ENCODE measurements at places on chromosomes 1 and 21.

DNA sequence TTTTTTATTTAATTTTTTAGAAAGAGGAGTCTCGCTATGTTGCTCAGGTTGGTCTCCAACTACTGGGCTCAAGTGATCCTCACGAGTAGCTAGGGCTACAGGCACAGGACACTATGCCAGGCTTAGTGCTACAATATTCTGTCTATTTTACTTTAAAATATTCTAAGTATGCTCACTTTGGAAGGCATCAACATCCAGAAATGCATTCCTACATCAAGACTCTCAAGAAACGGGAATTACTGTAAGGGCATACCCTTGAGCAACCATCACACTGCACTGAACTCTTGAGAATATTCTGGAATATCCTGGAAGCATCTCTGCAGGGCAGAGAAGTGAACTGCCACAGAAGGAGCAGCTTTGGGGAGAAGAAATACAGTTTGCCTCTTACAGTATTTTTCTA is 565 bp upstream of the DMRTB1 start:
- no peak for DNase-seq

DNA sequence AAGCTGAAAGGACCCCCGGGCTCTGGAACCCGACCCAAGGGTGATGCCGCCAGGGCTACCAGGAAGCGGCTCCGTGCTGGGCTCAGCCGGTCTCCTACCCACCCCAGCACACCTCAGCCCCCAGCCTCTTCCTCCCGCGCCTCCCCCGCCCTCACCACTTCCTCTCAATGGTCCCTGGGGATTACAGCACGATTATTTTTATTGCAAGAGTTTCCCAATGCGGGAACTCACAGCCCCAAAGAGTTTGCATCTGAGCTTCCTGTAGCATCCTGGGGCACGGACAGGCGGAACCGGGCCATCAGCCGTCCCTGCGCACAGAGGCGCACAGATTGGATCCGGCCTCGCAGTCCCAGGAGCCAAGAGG is 8.7 kb upstream of the SLX9 start:
- DNase-seq: no peak

- DNase-seq: no peak
Measured at GRCh38 chr1:164560121-164560541, 1.1 kb downstream of the PBX1 start.

DNA sequence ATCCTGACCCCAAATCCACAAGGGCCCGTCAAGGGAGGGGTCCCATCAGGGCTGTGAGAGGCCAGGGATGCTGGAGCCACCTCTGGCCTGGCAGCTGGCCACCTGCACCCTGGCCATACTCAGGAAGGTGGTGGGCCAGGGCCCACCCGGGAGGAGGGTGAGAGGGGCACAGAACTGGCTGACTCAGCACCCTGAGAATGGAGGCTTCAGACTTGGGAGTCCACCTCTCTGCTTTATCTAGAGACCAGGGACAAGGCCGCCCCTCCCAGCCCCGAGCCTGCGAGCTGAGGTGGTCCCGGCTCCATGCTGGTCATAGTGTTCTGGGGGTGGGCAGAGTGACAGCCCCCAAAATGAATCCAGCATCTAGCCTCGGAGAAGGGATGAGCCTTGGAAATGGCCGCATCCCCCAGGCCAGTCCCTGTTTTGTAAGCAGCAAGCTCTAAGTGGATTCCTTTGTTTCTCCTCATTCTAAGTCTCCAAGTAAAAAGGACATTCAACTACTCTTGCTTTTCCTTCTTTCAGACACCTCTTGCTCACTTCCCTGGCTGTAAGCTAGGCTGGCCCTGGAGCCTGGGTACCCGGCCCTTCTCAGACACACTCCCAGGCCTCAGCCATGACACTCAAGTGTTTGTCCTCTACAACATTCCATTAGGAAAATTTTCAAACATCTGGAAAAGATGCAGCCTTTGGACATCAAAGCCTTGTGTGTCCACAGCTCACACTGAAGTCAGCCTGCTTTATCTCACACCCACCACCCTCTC is 12.3 kb downstream of the WNT3A start:
- no peak for DNase-seq

GRCh38 chr1:232944347-232944746 is 6.1 kb upstream of the NTPCR start:
- DNase-seq: no peak

DNA sequence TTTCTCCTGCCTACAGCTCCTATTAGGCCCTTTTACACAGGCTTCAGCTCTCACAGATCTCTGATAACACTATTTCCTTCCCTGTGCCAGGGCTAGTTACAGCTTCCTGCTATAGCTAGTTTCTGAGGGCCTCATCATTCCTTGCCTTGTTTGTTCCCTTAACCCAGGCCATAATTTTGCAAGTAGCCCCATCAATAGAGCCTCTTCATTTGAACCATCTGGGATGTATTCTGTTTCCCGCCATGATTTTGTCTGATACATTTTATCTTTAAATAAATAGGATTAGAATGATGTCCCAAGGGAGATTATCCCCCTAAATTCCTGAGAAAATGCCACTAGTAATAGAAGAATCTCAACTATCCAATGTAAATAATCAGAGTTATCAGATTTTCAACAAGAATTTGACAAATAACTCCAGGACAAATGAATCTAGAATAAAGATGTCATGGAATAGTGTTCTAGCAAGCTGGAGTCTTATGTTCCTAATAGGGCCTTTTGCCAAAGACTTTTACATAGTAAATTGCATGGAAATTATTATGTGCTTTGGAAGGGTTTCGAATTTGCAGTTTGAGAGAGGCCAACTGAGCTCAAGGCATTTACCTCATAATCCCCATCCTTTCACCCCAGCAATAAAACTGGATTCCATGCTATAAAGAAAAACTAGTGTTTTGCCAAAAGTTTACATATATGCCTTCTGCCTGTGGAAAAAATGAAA is 16.1 kb downstream of the IFT25 start:
- no peak for DNase-seq

DNA sequence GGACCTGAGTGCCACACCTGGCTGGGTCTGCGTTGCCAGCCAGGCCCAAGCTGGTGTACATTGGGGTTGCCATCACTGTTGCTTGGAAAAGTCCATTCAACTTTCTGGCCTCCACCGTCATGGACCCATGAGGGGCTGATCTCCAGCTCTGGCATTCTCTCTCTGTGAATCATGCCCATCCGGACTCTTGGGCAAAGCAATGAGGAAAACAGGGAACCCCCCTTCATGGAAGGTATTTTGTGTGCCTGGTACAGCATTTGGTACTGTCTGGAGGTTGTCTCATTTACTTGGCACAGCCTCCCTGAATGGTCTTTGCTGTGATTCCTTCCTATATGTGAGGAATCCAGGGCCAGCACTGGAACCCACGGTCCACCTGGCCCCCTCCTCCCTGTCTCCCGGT is 99.4 kb downstream of the FOXD2 start:
- DNase-seq: no peak

- no peak for DNase-seq
Measured at GRCh38 chr1:219206350-219206749, 32.7 kb downstream of the LYPLAL1 start.

All from amygdala (tissue), 56 donors.